CD4-positive, alpha-beta T cell treated with Interleukin-10 for 1 hour (primary cell): ENCODE measurements at places on chromosomes 2 and 18.

- no peak for DNase-seq
These were observed 32.8 kb downstream of the ZBTB7C start for GRCh38 chr18:48376406-48376805.

GRCh38 chr2:9327873-9328352 is 95.4 kb downstream of the ITGB1BP1 start:
- no peak for DNase-seq

- no peak for DNase-seq
These were observed 45.8 kb downstream of the CYBRD1 start for GRCh38 chr2:171568089-171568488.

DNA sequence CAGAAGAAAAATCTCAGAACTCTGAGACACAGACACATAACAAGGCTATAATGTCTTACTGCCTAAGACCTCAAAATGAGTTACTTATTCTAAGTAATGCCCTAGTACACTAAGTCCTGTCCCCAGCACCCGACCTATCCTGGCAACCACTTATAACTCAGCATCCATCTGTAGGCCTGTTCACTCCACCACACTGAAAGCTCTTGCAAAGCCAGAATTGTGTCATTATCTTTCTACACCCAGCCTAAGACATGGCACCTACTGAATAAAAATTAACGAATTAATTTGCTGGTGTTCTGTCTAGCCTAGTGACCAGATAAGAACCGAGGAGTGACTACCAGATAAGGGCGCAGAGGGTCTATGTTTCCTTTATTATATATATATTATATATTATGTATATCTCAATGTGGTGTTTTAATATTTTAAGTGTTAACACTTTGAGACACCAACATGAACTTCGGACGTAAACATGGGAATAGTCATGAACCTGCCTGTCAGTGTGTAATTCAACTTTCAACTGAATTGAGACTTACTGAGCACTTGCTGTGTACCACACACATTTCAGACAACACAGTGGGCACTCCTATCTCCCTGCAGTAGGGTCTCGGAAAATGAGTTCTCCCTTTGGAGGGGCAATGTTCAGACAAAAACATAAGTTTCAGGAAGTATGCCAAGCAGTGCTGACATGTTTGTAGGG is 27.7 kb downstream of the TMEM131 start:
- DNase-seq: no peak

DNA sequence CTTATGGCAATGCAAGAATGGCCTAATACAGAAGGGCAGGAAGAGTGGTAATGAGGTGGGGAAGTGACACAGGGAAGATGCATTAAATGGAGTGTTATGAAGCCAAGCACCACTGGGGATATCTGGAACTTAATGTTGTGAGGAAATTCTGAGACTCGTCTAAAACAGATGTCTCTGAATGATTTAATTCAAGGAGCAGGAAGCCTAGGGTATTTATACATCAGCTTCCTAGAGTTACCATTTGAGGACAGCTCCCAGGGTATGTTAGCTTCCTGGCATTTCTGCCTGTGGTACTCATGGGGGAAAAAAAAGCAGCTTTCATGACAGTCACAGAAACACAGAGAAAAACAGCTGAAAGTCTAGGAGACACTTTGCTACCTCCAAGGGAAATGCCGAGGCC is 989.5 kb downstream of the CBLN2 start:
- no peak for DNase-seq

DNA sequence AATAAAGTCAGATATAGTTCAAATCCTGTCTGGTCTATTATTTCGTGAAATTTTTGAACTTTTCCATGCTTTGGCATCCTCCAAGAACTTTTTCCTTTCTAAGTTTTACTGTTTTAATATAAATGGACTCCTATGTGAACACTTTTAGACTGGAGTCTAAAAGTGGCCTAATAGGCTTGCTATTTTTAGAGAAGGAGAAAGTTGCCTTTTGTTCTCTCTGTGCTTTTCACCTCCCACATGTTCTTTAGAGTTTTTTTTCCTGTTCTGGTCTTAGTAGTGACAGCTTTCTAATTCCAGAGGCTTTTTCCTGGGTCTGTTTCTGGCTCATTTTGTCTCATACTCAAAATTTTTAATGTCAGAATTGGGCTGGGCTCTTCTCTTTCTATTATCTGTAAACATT is 72.2 kb downstream of the ADAM23 start:
- DNase-seq: no peak

DNA sequence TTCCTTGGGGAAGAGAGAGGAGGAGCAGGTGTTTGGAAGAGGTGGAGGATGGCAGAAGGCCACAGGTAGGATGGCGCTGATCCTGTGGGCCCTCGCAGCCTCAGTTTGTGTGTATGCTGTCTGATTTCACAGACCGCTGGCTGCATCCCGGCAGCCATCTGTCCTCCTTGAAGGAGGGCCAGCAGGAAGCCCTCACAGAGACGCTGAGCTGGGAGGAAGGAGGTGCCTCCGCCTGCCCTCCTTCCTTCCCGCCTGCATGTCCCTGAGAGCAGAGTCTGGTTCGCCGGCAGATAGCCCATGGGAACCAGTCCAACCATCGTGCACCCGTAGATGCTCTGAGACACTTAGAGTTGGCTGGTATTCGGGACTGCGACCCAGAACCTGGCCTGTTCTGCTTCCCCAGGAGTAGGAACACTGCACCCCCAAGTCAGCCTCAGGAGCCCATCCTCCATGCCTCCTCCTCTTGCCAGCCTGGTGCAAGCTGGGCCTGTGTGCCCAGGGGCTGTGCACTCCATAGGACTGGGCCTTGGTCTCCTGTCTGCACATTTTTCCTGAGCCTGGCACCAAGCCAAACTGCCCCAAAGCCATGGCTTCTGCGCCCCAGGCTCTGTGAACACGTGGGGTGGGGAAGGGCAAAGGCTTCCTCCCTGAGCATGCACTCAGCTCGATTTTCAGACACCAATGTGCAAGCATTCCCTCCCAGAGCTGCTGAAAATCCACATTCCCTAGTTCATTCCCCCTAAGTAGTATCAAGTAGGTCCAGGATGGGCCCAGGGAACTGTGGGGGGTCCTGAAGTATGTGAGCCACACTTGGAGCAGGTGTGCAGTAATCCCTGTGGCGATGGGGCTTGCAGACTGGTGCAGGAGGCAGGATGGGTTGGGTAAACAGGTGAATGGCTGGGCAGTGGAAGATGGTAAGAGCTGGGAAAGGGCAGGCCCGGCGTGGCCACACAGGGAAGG is 115.6 kb downstream of the SEPTIN10 start:
- DNase-seq: no peak

DNA sequence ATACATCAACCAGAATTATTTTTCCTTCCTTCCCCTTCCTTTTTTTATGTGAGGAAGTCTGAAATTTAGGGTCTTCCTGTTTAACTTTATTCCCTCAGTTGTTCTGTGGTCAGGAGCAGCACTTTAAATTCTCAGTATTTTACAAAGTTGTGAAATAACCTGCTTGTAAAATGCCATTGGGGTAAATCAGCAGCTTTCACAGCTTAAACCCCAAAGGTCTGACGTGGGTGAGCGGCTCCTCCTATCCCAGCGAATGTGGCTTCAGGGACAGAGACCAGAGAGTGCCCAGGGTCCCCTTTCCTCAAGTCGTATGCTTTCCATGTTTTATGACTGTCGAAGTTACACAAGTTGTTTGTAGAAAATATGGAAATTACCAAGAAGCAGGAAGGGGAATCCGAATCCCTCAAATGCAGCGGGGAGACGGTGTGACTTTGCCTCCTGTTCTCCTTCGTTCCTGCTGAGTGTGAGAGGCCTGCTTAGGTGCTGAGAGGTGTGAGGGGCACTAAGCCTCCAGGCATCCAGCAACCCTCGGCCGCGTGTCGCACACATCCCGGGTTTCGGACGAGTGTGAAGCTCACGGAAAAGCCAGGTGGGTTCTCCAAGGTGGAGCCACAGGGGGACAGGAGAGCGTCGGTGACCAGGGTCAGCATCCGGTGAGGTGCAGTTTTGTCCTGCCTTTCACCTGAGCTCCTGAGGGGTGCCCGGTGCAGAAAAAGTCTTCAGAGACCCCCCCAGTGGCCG is 10.8 kb upstream of the KCNG2 start:
- no peak for DNase-seq

GRCh38 chr2:233288663-233289062 is 19.0 kb upstream of the SAG start:
- DNase-seq: no peak

DNA sequence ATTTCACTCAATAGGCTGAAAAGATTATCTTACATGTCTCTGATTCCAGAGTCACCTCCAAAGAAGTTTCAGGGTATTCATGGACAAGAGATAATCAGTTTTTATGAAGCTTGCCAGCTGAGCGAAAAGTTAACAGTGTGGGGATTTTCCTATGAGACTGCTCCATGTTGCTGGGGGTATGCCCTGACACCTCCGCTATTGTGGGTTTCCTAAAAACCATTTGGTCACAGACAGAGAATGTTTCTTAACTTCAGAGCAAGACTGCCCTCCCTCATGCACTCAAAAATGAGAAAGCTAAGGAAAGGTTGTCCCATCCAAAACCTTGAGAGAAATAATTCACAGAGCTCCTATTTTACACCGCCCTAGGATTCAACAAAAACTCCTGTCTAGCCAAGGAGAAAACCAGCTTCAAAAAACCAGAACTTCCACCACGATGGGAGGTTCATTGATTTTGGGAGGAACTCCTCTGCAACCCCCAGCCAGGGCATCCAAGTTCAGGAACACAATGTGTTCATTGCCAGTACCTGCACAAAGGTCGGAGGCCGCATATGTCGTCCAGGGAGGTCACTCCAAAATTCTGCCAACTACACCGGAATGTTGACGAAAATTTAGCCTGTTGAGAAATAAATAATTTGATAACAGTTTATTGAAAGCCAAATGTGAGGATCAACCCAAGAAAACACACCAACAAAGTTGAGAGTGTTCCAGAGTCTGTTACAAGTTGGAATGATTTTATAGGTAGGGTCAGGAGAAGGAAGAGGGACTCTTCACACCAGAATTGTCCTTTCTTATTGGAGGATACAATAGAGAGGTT is 104.3 kb downstream of the SP100 start:
- DNase-seq: no peak

DNA sequence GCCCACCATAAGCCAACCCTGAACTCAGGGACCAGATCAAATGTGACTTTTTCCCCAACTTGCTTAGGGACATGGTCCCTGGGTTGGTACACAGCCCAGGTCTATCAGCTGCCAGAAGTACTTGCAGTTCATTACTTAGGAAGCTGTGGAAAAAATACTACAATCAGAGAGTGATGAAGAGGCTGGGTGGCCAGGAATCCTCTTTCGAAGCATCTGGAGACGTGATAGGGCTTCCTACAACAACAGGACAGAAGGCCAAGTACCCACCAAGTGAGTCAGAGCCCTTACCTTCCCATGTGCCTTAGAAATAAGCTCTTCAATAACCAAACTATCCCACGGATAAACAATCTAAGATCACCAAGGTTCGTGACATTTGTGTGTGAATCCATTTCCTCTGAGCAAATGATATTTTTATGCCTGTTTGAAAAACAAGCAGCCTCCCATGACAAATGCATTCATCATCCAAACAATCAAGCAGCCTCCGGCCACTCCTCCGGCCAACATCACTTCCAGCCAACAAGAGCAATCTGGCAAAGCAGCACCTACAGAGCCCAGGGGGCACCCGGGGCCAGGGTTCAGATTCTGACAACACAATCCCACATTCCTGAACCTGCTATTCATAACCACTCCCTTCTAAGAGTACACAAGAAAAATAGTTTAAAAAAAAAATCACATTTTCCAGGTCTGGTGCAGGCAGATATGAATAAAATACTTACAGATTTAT is 26.4 kb downstream of the TBC1D8 start:
- DNase-seq: no peak
